ENCODE measurements at places on chromosomes 6 and 20.

GRCh38 chr20:55469074-55469473 lies 536.2 kb downstream of the CBLN4 start:
- DNase-seq, result no peak

- no peak for DNase-seq
Measured at GRCh38 chr6:123169774-123170095, 173.7 kb downstream of the CLVS2 start.

DNA sequence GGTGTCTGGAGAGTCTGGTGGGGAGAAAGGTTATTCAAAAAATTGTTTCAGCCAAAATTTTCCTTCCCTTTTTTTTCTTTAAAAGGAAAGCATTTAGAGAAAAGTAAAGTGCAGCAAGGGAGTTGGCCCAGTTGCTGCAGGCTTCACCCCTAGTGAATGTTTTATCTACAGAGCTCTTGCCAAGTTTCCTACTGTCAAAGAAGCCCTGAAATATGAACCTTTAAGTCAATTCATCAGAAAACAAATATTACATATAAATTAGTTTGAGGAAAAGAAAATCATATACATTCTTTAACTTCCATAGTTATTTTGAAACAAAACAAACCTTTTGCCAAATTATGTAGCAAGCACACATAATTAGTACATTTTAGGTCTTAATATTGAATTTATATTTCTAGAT lies 25.0 kb upstream of the HMGCLL1 start:
- no peak for DNase-seq

- DNase-seq, result no peak
Measured at GRCh38 chr6:26533532-26533931, 4.6 kb upstream of the HMGN4 start.

GRCh38 chr20:43923917-43924316 lies 9.3 kb downstream of the TOX2 start:
- DNase-seq, result no peak

DNA sequence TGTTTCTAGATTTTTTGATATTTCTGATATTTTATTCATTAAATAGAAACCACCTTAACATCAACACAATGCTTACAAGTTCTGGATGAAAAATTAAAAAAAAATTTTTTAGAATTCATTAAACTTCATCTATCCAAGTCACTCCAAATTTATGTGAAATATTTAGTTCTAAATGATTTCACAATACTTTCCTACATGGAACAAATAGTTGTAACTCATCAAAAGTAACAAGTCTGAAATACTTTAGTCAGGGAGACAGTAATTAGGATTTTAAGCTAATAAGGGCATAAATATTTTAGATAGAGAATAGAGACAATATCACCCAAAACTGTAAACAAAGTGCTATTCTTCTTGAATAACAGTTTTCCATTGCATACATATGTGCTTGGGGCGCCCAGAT lies 147.8 kb downstream of the HIVEP2 start:
- DNase-seq, result no peak

GRCh38 chr6:37620519-37620918 lies 77.2 kb downstream of the MDGA1 start:
- no peak for DNase-seq

DNA sequence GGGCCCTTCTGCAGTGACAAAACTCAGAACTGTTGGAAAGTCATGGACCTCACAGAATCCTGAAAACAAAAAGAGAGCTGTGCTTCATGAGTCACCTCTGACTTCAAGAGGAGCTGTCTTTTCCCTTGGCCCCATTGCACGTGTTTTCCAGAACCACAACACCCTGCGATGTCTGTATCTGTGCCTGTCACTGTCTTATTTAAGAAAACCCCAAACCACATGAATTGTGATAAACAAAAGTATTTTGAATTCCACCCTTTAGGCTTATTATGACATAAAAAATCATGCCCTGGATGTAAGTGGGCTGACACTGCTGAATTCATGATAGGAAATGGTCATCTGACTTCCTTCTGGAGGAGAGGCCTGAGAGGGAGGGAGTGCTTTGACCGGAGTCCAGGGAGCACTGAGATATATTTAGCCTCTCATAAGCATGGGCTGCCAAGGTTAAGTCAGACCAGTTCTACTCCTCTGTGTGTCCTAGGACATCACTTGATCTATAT lies 96.4 kb upstream of the DUSP22 start:
- no peak for DNase-seq

DNA sequence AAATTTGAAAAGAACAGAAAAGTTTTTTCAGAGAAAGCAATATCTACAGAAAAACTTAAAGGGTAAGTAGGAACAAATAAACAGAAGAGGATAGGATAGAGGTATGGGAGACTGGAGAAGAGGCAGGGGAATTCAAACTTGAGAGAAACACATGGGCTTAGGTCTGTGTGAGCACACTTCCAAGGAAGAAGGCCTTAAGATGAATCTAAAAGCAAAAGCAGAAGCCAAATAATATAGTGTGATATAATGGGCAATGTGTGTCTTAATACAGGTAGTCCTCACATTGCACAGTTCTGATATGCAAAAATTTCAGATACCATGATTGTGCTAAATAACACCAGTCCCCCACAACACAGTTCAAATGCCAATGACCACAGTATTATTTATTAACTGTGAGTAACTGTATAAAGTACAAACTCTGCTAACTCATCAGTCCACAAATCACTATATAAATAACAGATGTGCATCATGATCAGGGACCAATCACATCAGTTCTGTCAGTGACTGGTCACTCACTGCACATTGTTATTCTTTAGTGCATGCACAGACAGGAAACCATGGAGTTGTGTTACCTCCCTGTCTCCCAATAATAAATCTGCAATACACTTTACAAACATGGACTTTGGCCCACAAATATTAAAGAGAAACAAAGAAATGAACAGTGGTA lies 18.6 kb downstream of the SNX14 start:
- peak; percentile 75 for DNase-seq

- DNase-seq, result no peak
Measured at GRCh38 chr6:71138376-71138775, 150.2 kb upstream of the OGFRL1 start.

GRCh38 chr6:34005901-34006531 lies 139.9 kb downstream of the GRM4 start:
- no peak for DNase-seq

GRCh38 chr20:60446267-60447111 lies 488.3 kb downstream of the CDH26 start:
- no peak for DNase-seq

DNA sequence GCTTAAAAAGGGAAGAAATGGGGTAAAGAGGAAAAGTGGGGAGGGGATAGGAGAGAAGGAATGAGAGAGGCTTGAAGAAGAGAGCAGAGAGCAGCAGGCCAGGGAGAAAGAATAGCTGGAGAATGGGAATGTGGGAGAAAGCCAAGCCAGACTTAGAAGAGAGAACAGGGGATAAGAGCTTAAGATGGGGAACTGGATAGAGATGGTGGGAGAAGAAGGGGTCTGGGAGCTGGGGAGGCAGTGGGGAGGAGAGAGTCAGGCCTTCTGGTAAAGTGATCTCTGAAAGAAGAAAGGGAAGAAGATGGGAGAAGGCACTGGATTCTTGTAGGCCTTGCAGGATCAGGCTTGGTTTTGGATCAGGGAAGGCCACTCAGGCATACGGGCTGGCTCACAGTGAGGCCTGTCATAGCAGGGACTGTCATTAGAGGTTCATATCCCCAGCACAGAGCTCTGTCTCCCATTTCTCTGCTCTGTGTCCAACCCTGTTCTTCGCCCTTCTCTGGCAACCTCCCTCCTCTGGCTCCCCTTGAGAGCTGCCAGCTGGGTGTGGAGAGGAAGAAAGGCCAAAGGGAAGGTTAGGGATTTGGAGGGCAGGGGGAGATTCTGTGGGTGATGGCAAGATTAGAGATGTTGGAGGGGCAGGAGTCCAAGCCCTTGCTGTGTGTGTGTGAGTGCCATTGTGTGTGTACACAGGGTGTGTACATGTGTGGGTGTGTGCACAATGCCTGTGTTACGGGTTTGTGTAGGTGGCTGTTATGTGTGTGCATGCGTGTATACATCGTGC lies 9.3 kb downstream of the SYNGAP1 start:
- no peak for DNase-seq

GRCh38 chr6:3905945-3906845 lies 57.0 kb downstream of the FAM50B start:
- DNase-seq, result no peak

- no peak for DNase-seq
Measured at GRCh38 chr6:22943327-22943726, 374.0 kb downstream of the HDGFL1 start.

GRCh38 chr6:33746036-33746600 lies 587 bp downstream of the IP6K3 start:
- DNase-seq, result peak; percentile 72

- DNase-seq, result no peak
Measured at GRCh38 chr20:7702141-7702540, 238.1 kb downstream of the HAO1 start.

GRCh38 chr6:106829451-106829850 lies 145.1 kb downstream of the CD24 start:
- no peak for DNase-seq

- no peak for DNase-seq
Measured at GRCh38 chr6:29561091-29561490, 1.6 kb upstream of the UBD start.

DNA sequence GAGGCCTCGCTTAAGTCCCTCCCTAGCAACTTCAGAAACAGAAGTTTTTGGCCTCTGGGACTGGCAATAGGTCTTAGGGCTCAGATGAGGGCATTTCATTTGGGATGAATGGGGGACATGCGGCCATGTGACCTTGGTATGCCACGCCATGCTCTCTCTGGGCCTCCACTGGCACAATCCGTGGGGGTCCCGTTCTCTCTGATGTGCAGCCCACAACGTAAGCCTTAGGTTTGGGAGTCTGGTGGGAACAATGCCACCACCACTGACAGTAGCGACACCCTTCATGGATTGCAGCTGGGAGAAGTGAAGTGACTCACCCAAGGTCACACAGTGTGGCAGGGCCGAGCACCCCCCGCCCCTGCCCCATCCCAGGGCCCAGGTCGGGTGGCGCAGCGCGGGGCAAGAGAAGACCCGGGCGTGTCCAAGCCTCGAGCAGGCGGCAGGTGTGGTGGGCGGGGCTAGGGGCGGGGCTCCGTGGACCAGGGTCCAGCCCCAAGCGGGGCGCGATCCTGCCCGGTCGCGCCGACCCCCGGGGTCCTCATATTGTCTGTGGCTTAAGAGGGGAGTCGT lies 864 bp upstream of the CEBPB start:
- DNase-seq, result peak; percentile 29

GRCh38 chr6:169313347-169314010 lies 59.8 kb upstream of the THBS2 start:
- DNase-seq, result no peak

DNA sequence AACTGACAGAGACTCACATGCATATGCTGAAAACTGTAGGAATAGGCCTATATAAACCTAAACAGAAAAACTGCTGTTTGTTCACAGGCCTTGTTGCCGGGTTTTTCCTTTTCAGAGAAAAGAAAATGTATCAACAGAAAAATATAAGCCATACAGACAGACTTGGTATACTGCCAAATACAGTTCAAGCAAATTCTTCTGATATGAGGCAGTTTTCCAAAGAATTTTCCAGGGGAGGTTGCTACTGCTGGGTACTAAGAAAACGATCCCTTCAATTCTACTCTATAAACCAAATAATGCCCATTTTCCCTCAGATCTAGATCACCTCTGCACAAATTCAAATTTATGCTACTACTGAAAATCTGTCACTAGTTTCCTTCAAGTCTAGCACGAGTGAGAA lies 59.4 kb downstream of the ME1 start:
- peak; percentile 19 for DNase-seq

DNA sequence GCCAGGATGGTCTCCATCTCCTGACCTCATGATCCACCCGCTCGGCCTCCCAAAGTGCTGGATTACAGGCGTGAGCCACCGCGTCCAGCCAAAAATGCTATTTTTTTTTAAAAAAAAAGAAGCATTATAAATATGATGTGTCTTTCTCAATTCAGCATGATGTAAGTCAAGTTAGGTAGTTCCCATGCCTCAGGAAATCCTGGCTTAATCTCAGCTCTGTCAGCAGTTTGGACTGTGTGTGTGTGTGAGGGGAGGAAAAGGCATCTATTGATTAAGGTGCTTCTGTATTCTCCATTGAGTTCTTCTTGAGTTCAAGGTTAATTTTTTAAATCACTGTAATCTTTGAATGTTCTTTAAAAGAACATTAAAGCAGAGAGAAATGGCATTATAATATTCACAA lies 51.5 kb downstream of the GMDS start:
- no peak for DNase-seq

- no peak for DNase-seq
Measured at GRCh38 chr20:19428324-19428723, 215.9 kb downstream of the SLC24A3 start.

DNA sequence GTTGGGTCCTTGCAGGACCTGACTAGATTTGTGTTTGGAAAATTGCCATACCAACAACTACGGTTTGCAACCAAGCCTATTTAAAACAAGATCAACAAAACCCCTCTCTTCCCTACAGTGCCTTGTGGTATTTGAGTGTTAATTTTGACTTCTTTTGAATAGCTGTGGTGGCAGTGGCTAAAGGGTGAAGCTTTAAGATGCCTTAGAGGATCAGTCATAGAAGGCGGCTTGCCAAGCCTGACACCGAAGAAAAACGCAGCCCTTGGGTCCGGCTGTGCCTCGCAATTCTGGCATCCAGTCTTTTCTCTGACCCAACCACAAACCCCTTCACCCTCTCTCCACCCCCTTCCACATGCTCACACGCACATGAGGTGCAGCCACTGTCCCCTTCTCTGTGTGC lies 32.6 kb downstream of the BMP6 start:
- peak; percentile 73 for DNase-seq

GRCh38 chr6:163180874-163181541 lies 233.5 kb upstream of the QKI start:
- peak; percentile 57 for DNase-seq

- no peak for DNase-seq
Measured at GRCh38 chr6:103534814-103535213, 1324.9 kb downstream of the HACE1 start.

DNA sequence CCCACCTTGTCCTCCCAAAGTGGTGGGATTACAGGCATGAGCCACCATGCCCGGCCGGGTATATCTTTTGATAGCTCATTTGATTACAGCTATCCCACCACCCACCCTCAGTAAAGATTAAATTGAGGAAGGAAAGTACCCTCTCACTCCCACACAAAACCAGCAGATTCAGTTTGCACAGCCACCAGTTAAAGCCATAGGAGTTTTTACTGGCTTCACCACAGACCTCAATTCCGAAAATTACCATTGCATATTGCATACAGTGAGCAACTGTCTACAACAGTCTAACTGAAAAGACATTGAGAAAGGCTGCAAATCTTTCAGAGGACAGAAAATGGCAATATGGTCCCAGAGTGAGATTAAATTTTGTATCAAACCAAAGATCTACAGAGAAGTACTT lies 34.9 kb downstream of the ESF1 start:
- no peak for DNase-seq

DNA sequence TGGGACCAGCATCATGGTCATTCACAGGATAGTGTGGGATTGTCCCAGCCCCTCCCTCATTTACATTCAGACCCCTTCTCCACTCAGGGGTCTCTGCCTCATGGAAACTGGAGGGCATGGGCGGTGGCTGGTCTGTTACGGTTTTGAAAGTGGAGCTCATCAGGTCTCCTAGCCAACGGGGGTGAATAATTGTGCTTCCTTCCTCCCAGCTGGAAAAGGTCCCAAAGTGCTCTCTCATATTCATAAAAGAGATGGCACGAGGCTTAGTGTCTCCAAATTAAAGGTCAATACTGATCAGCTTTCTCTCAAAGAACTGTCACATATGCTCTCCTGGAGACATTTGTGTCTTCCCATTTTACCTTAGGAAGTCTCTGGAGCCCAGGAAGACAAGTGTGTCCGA lies 19.9 kb downstream of the JARID2 start:
- no peak for DNase-seq

All from ELR (cell line).